Smooth muscle cell of trachea (primary cell): ENCODE measurements at places on chromosomes 12 and 14. TPM values are rescaled to one million over a fixed set of nuclear protein-coding genes. Genes with fewer than 3 reads are reported as not detected.

The CD4 gene
- 0.15 and 2.2 TPM in 2 replicates for total RNA-seq

The SPX gene
- 0.50 TPM in 1 of 2 replicates, not detected in the other for total RNA-seq

The IFT81 gene
- total RNA-seq: 18.9 and 34.9 TPM in 2 replicates

The SERPINA6 gene
- 0.17 TPM in 1 of 2 replicates, not detected in the other for total RNA-seq

The RASSF3 gene
- total RNA-seq: 17.6 and 25.1 TPM in 2 replicates

The GNB3 gene
- 1.7 and 2.9 TPM in 2 replicates for total RNA-seq

The CEBPE gene
- not detected in 2 replicates for total RNA-seq

The C14orf132 gene
- 31.9 and 59.4 TPM in 2 replicates for total RNA-seq

The MSI1 gene
- total RNA-seq: not detected in 2 replicates
